ENCODE measurements at places on chromosomes 4 and X.

DNA sequence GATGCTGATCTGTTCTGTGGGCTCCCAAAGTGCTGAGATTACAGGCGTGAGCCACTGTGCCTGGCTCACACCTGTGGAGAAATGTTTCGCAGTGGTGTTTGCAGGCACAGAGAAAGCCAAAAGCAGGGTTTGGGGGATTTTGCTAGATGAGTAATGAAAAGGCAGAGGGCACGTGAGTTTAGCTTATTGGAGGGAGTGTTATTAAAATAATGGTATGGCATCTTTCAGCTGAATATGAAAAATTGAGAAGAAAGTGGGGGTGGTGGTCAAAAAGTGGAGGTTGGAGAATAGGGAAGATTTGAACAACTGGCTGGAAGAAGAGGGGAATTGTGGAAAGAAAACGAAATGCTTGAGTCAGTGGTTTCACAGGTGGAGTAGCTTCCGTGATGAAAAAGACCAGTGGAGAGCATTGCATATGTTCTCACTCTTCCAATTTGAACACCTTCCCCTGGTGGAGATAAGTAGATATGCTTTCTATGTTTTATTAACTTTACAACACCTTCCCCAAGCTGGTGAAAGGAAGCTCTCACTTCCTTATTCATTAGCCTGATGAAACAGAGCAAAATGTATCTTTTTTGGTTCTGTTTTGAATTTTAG, 1.1 kb upstream of the CHST7 start:
- no peak for DNase-seq

- DNase-seq, result no peak
Observed at GRCh38 chr4:169622566-169622965, 2.2 kb downstream of the CLCN3 start.

GRCh38 chr4:6991771-6992557, 51.2 kb upstream of the TADA2B start:
- DNase-seq, result no peak

DNA sequence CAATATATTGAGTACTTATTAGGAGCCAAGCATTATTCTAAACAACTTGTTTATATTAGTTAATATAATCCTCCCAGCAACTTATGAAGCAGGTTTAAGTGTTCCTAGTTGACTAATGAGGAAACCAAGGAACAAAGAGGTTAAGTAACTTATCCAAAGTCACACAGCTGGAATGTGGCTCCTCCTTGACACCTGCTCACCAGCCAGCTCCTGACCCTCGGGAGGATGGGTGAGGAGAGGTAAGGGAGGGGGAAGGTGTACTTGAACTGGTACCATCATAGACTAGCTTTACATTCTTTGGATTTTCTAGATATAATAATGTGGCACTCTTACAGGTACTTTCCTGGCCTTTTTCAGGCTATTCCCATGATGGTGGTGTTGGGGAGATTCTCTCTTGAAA, 50.7 kb downstream of the ARHGEF38 start:
- DNase-seq, result no peak

- DNase-seq, result no peak
Observed at GRCh38 chrX:154804261-154804956, 876 bp downstream of the MPP1 start.

GRCh38 chr4:8352368-8353157, 83.0 kb downstream of the HTRA3 start:
- DNase-seq, result no peak

- no peak for DNase-seq
Observed at GRCh38 chrX:136219893-136220292, 31.3 kb downstream of the MAP7D3 start.

DNA sequence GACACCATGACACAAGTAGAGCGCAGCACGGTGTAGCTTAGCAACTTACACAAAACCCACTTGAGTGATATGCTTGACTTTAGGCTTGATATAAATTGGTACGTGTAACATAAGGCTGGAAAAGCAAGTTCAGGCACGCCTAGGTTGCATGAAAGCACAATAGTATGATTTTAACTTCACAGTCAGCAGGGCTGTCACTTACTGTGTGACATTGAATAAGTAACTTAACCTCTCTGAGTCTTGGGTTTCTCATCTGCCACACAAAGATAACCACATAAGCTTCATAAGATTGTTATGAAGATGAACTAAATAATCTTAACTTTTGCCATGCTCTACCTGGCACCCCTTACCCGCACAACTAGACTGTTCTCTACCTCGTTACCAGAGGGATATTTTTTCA, 9.5 kb downstream of the SRD5A3 start:
- DNase-seq, result no peak

GRCh38 chr4:152503653-152504290, 32.1 kb downstream of the FBXW7 start:
- no peak for DNase-seq

DNA sequence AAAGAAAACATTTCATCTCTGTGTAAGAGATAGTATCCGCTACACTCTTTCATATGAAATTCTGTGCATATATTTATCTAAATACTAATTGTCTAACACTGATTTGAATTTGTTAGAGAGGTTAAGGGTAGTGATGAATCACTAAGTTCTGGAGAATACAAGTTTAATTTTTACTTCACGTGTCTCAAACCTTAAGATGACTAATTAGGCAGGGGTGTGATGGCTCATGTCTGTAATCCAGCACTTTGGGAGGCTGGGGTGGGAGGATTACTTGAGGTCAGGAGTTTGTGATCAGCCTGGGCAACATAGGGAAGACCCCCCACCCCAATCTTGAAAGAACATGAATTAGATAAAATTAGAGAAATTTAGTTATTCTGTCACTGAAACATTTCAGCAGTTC, 2241.9 kb downstream of the PCDH7 start:
- DNase-seq, result no peak

- no peak for DNase-seq
Observed at GRCh38 chr4:139849219-139849618, 183.6 kb downstream of the MGST2 start.

GRCh38 chr4:138242076-138242833, at the start of gene SLC7A11:
Gene SLC7A11, minus strand, starts transcription at chr4:138242349. Its CDS starts 280 bp downstream, at chr4:138242069.
- no peak for DNase-seq

DNA sequence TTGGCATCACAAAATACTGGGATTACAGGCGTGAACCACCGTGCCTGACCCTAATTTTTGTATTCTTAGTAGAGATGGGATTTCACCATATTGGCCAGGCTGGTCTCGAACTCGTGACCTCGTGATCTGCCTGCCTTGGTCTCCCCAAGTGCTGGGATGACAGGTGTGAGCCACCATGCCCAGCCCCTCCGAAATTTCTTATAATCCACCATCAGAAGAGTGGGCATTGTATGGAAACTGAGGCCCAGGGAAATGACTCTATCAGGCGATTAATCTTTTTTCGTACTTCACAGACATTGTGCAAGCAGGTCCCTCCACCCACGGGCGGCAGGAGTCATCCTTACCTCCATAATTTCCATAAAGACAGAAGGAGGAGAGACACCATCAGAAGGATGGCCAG, 16.0 kb downstream of the CRLF2 start:
- DNase-seq, result no peak

DNA sequence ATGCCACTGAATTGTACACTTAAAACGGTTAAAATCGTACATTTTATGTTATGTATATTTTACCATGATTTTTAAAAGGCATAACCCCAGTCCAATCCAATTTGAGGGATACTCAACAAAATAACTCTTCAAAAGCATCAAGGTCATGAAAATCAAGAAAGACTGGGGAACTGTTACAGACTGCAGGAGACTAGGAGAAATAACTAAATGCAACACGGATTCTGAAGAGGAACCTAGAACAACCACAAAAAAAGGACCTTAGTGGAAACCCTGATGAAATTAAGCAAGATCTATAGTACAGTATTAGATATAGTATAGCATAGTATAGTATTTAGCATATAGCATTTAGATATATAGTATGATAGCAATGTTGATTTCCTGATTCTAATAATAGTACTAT, 26.8 kb downstream of the SH3KBP1 start:
- no peak for DNase-seq

DNA sequence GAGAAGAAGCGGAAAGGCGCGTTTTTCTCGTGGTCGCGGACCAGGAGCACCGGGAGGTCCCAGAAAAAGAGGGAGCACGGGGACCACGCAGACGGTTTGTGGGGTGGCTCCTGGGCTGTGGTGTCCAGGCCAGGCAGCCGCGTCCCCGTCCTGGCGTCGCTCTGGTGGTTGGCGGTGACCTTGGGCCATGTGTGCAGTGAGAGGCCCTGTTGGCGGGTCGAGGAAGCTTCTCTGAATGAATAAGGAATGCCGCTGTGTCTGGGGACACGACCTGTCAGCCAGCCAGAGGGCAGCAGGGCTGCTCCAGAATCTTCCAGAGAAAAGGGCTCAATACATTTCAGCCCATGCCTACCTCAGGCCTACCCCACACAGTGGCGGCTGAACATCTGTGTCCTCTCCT, 24.3 kb upstream of the HGFAC start:
- no peak for DNase-seq

DNA sequence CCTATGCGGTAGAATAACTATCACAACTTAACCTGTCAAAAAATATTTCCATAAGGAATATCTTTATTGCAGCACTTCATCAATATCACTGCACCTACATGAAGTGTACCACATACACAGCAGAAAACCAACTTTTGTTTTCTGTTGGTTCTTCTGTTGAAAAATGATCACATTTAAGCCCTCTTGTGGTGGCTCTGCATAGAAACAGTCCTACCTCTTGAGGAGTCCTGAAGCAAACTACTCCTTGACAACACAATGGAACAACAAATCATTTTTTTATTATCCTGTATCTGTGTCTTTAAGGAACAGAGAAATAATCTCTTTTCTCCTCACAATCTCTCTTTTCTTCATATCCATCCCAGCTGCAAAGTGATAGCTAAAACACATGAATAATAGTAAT, 39.8 kb upstream of the ATOH1 start:
- DNase-seq, result no peak

DNA sequence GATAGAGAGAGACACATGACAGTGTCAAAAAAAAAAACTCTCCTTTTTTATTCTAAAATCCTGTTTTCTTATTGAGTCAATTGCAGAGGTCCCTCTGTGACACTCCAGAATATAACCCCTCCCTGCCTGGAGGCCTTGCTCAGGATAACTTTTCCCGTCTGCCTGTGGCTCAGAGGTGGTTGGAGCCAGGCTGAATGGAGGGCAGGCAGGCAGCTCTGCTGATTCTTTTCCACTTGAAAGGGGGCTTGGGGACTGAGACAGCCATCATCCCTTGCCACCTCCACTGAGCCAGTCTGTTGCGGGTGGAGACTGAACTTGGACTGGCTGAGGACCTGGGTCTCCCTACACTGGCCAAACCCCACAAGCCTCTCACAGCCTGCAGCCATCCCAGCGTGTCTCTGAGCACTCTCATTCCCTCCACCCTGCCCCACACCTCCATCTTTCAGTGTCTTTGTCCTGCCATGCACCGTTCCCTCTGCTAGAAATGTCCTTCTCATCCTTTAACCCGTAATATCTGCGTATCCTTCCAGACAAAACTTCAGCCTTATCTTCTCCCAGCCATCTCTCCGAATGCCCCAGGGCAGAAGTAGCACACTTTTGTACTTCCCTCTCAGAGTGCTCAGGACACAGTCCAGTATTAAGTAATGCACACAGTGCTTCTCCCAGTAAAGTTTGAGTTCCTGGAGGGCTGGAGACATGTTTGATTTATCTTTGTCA, 139.9 kb downstream of the CHIC2 start:
- DNase-seq, result no peak

GRCh38 chr4:37467824-37468223, 218.4 kb downstream of the RELL1 start:
- DNase-seq, result no peak

- no peak for DNase-seq
Observed at GRCh38 chr4:122776916-122777315, 44.4 kb downstream of the BBS12 start.

- DNase-seq, result no peak
Observed at GRCh38 chrX:3940000-3940610, 226.7 kb upstream of the PRKX start.

DNA sequence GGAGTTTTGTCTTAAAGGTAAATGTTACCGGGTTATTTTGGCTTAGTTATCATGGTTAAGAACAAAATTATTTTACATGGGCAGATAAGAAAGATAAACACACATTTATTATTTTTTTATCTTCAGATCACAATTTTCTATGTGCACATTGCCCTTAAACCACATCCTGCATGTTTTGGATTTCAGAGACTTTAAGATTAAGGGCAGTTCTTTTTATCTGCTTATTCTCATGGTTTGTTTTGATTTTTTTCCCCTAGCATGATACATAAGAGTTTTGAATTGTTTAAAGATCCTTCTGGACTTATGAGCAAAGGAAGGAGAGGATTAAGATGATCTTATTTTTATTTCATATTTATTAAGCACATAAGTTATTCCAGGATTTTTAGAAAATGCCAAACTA, 190.1 kb upstream of the BMP3 start:
- DNase-seq, result no peak

- DNase-seq, result no peak
Observed at GRCh38 chr4:94168321-94168720, 39.3 kb upstream of the SMARCAD1 start.

DNA sequence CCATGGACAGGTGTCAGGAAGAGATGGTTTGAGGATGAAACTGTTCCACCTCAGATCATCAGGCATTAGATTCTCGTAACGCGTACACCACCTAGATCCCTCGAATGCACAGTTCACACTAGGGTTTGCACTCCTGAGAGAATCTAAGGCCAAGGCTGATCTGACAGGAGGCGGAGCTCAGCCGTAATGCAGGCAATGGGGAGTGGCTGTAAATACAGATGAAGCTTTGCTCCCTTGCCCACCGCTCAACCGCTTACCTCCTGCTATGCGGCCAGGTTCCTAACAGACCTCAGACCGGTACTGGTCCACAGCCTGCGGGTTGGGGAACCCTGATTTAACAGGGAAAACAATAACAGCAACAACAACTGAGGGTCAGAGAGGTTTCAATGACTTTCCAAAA, 2.0 kb upstream of the TEC start:
- no peak for DNase-seq

DNA sequence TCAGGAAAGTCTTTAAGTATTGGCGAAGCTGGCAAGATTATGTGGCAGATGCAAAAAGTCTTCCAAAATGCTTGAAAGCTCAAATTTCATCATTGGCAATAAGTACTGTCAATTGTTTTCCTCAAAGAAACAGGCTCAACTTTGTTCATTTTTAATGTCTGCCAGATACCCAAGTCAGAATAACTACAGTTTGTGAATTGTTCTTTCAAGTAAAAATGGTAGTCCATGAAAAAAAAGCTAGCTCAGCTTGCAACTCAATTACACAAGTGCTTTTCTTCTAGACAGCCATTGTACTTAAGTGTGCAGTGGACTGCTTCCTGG, 70.5 kb downstream of the AFF1 start:
- DNase-seq, result no peak

GRCh38 chr4:140374130-140374477, 658 bp downstream of the SCOC start:
- no peak for DNase-seq

DNA sequence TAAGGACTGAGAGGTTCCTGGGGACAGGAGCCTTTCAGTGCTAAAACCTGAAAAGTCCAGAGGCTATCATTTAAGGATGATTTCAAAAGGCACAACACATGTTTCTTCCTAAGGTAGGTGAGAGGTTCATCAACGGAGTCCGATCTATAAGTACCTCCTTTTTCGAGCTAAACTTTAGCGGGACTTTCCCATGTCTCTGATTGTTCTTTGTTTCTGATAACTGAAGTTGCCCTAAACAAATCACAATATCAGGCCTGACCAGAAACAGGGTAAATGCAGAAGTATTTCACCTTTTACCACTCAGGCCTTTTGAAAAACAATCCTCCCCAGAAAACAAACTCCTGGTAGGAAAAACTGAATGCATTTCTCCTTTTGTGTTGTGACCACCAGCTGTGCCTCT, 17.6 kb downstream of the PIR start:
- DNase-seq, result no peak

- DNase-seq, result no peak
Observed at GRCh38 chrX:131828482-131828881, 194.6 kb upstream of the STK26 start.

Data from stimulated activated CD8-positive, alpha-beta memory T cell treated with anti-CD3 and anti-CD28 coated beads, Interleukin-15, amount 100 ng/mL, for 24 hours (primary cell).